ENCODE measurements at places on chromosomes 6 and 20.

DNA sequence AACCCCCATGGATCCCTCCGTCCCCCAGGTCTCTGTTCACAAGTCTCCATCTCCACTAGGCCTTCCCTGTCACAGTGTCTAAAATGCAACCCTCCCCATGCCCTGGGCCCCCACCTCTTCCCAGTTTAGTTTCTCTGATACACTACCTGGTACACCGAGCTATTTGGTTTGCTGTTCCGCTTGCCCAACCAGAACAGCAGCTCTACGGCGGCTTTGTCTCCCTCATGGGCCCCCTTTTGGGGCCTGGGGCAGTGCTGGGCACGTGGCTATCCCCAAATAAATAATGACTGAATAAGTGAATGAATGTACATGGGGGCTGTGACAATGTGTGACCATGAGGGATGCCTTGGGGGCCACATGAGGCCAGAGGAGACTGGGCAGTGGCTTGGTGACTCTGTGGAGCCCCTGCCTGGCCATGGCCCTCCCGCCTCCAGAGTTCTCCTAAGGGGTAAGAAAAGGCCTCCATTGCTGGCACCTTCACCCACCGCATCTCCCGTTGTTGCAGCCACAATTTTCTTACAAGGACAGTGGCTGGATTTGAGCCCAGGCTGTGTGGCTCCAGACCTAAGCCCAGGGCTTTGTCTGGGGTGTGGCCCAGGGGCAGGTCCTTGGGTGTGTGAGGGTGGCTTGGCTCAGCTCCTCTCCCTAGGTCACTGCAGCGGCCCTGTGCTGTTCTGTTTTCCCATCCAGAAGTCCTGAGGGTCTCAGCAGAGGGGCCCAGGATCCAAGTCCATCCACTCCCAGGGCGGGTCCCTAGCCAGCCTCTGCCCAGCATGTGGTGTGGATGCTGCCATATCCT is 408.5 kb upstream of the SULF2 start:
- no peak for DNase-seq

- no peak for DNase-seq
Measured at GRCh38 chr6:20367743-20368485, 33.8 kb upstream of the E2F3 start.

DNA sequence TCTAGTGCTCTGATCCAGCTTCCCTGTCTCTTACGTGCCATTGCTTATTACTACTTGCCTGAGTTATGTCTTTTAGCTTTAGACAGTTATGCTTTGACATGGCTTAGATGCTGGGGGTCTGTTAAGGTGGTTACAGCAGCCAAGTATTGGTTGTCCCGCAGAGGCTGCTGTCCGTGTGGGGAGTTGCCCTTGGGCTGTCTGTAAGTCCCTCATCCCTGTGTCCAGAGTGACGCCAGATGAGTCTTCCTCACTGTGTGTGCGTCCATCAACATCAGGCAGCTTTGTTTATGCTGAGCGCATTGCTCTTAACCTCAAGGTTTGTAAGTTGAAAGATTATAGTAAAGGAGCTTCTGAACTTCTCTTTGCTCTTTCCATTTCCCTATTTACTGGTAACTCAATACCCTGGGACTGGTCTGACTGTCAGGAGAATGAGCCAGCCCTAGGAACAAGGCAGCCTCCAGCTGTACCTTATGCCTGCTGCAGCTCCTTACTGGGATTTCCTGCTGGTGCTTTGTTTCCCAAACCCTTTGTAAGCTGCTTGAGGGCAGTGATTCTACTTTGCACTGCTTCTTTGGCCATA is 7.2 kb downstream of the FAM120B start:
- DNase-seq, result no peak

DNA sequence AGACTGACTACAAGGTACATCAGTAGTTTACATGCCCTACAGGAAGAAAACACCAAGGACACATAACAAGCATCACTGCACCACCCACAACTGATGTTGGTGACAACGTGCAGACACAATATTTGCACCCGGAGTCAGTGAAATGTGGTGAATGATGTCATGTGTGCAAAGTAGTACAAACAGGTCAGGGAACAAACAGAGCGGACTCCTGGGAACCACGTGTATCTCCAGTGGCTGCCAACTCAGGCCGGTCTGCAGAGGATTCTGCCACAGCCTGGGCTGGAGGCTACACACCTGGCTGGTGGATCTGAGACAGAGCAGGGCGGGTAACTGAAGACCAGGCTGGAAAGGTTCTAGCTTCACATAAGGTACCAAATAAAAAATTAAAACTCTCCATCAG is 28.2 kb upstream of the RPS6KA2 start:
- no peak for DNase-seq

DNA sequence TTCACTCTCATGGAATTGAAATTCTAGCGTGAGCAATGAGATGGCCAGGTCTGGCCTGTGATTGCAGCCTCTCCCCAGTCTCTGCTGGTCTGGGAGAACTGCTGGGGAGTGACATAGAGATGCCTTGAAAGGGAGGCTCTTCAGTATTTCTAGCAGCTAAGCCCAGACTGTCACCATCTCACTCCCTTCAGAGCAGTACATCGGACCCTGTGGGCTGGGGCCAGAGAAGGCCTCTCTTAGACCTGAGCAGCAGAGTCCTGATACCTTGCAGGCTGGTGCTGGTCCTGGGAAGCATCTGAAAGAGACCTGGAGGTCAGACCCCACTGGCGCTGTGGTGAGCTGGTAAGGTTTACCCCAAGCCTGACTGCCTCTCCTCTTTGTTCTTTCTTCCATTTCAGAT is 87.4 kb downstream of the TCP11 start:
- DNase-seq, result no peak

DNA sequence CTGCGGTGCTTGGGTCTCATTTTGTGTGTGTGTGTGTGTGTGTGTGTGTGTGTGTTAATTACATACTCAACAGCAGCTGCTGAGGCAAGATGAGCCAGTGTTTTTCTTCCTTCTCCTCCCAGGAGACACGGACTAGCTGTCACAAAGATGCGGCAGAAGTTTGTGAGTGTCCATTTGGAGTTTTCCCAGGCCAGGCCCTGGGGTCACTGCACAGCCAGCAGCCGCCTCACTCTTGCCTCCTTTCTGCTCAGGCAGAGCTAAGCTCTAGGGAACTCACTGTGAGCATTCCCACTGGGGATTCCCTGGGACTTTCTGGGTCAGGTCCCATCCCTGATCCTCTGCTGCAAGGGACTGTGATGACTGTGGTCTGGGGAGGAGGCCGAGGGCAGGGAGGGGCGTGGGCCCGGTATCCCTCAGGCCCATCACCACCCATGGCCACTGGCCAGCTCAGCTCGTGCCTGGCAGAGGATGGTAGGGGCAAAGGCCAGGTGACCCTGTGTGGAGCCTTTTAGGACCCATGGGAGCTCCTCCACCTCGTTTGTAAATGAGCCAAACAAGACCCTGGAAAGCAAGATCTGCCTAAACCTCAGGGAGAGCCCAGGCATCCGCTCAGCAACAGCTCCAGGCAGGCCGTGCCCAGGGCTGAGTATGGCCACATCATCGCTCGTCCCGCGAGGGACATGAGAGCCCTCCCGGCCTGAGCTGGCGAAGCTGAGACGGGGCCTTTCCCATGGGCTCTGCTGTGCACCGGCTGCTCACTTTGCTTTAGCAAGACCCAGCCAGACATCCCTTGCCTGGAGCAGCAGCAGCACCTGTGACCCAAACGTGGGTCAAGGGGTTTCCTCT is 102.0 kb downstream of the PSMB1 start:
- DNase-seq, result no peak

- peak; percentile 54 for DNase-seq
Measured at GRCh38 chr6:135346747-135347146, 150.8 kb downstream of the AHI1 start.

DNA sequence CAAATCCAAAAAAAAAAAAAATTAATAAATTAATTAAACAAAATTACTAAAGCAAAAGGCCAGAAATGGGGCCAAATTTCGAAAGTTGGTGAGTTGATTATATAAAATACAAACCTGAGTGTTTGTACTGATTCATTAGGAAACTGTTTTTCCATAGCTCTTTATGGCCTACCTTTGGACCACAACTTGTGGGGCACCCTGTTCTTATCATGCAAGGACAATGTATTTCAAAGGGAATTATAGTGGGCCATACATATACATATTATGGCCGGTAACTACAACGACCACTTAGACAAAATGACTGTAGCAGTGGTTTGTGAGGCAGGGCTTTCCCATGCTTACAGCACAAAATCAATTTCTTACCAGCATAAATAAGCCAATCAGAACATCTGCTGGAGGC is 69.5 kb downstream of the ESF1 start:
- DNase-seq, result no peak

GRCh38 chr20:49028684-49029083 is 17.4 kb upstream of the CSE1L start:
- DNase-seq, result peak; percentile 63

DNA sequence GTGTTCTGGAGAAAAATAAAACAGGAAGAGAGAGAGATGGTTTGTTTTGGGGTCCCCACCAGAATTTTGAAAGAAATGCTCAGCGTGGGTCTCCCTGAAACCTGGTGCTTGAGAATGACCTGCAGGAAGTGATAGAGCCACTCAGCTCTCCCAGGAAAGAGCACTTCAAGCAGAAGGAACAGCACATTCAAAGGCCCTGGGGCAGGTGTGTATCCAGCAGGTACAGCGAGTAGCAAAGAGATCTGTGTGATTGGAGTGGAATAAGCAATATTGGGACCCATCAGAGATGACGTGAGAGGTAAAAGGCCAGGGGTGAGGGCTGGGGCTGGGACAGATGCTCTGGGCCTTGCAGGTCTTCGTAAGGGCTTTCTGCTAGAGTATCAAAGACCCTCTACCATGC is 89.5 kb upstream of the CCDC167 start:
- DNase-seq, result no peak

- DNase-seq, result no peak
Measured at GRCh38 chr6:33321227-33321626, 3.7 kb upstream of the ZBTB22 start.

- no peak for DNase-seq
Measured at GRCh38 chr20:50369225-50370035, 140.8 kb upstream of the PTPN1 start.

- peak; percentile 58 for DNase-seq
Measured at GRCh38 chr6:80605165-80605989, 498.9 kb downstream of the BCKDHB start.

DNA sequence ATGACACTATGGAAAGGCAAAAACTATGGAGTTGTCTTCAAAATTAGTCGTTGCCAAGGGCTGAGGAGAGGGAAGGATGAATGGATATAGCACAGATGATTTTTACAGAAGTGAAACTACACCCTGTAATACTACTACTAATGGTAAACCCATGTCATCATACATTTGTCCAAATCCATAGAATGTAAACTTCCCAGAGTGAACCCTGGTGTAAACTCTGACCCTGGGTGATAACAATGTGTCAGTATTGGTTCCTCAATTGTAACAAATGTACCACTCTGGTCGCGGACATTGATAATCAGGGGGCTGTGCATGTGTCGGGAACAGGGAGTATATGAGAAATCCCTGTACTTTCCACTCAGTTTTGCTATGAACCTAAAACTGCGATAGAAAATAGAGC is 72.2 kb downstream of the CNBD2 start:
- DNase-seq, result no peak

- no peak for DNase-seq
Measured at GRCh38 chr6:2514965-2515543, 235.7 kb downstream of the MYLK4 start.

- DNase-seq, result no peak
Measured at GRCh38 chr20:2307136-2307535, 11.3 kb downstream of the TGM3 start.

DNA sequence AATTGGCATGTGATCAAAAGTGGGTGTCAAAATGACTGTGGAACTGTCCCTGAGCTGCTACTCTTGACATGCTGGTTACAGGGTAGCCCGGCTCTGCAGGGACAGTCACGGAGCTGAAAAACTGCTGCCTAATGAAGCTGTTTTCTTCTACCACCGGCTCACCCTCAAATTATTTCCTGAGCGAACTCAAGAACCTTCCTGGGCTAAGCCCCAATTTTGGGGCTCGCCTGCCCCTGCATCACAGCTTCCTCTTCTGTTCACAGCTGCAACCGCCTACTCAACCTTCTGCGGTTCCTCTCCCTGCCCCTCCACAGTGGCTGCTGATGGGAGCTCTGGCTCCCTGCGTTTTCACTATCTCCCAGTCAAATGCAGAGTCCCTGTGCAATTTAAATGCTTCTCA is 110.8 kb upstream of the MLN start:
- no peak for DNase-seq

GRCh38 chr6:143183666-143184065 is 123.0 kb downstream of the AIG1 start:
- DNase-seq, result no peak

DNA sequence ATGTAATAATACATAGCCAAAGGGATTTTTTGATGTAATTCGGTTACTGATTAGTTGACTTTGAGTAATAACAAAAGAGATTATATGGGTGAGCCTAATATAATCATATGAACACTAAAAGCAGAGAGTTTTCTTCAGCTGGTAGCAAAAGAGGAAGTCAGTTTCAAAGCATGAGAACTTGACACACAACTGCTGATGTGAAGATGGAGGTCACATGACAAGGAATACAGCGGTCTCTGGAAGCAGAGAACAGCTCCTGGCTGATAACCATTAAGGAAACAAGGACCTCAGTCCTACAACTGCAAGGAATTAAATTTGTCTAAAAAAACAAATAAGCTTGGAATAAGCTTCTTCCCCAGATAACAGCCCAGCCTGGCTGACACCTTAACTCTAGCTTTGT is 154.5 kb upstream of the PRND start:
- DNase-seq, result no peak

- DNase-seq, result no peak
Measured at GRCh38 chr6:99761711-99762110, 155.1 kb downstream of the PRDM13 start.

DNA sequence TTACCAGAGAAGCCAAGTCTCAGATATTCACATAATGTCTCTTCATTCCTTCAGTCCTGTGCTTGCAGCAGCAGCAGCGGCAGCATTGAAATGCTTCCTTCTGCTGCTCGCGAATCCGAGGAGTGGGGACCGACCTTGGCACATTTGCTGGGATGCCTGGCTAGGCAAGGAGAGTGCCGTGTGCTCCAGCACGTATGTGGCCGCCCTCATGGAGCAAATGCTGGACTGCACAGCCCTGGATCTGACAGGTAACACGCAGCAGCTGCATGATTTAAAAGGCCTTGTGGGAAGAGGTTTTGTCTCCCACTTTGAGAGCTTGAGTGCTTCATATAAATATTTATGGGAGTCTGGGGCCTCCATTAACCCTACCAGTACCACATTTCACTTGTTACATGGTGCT is 9.9 kb downstream of the MAFB start:
- DNase-seq, result no peak

DNA sequence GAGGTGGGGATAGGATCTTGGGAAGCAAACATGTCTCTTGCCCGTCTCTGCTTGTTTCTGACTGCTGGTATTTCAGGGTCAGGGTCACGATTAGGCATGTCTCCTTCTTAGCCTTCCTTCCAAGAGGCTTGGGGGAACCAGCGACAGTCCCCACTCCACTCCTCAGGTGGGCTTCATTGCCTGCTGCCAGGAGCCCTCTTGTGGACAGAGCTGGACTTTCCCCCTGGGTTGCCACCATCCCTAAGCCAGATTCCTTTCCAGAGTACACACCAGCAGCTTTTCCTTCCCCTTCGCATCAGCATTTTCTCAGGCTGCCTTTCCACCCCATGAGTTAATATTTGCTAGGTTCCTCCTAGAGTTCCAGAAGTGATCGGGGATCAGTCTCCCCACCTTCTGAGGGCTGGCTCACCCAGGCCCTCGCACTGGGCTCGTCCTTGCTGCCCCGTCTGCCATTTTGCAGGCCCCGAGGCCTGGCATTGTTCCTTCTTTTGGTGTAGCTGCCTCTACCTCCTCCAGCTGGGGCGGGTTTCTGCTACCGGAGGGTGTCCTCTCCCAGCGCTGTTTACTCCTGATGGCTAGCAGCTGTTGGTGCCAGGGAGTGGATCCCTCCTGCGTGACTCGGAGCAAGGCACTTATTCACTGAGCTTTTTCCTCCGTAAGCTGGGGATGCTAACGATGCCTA is 8.8 kb upstream of the C20orf144 start:
- DNase-seq, result peak; percentile 61

- DNase-seq, result no peak
Measured at GRCh38 chr20:10562899-10563298, 110.9 kb downstream of the JAG1 start.

All from fibroblast of skin of back (primary cell).